ENCODE measurements at places on chromosomes 1 and 21.

- no peak for DNase-seq
Observed at GRCh38 chr1:21814241-21814918, 2.3 kb downstream of the LDLRAD2 start.

GRCh38 chr21:35027563-35028450 lies 21.3 kb downstream of the RUNX1 start:
- no peak for DNase-seq

DNA sequence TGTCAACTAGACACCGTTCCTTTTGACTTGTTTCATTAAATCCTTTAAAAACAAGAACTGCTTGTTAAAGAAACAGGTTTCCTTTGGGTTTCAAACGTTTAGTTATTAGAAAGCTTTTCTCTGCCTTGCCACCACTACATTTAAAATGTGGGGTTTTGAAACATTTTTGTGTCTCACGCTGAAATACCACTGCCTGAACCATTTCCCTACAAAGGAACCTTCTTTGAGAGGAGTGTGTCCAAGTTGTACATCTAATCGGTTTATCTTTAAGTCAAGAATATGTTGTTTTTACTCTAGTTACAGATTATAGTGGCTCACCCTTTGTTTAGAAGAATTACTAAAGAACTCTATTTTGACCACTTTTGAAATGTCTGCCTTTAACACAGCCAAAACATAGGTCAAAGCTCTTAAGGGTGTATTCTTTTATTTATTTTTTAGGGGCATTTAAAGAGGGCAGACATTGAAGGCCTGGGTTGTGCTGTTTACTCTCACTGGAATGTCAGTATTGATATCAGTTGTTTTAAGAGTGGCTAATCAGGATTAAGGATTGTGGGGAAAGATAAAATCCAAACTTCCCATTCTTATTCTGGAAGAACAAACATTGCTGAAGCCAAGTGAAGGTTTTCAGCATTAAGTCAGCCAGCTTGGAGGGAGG lies 143.4 kb downstream of the GALNT2 start:
- no peak for DNase-seq

- DNase-seq = no peak
Observed at GRCh38 chr1:245807954-245808719, 653.4 kb downstream of the KIF26B start.

DNA sequence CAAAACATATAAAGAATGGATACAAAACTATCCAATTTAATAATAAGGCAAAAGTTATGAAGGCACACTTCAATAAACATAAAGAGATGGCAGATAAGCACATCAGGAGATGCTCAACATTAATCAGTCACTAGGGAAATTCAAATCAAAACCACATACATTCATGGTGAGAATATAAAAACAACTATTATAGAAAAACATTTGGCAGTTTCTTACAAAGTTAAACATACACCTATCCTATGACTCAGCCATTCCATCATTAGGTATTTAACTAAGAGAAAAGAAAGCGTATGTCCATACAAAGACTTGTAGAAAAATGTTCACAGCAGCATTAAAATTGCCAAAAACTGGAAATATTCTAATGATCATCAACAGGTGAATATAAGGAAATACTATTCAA lies 44.3 kb downstream of the KIFAP3 start:
- no peak for DNase-seq

DNA sequence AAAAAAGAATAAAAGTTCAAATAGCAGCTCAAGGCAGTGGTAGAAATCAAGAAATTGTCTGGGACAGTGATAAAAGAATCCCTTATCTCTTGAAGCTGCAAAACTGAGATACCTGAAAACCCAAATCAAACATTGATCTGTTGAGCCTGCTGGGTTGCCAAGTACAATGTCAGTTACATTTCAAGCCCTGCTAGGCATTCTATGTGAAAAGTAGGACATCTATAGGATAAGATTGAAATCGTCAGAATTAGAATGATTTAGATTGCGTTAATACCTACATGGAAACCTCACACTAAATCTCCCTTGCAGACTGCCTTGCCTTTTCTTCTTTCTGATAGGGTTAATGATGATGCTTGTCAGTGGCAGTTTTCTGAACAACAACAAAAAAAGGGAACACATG lies 1684.4 kb upstream of the B3GALT2 start:
- DNase-seq = no peak

- DNase-seq = no peak
Observed at GRCh38 chr21:38367646-38368045, 110.9 kb downstream of the KCNJ15 start.

DNA sequence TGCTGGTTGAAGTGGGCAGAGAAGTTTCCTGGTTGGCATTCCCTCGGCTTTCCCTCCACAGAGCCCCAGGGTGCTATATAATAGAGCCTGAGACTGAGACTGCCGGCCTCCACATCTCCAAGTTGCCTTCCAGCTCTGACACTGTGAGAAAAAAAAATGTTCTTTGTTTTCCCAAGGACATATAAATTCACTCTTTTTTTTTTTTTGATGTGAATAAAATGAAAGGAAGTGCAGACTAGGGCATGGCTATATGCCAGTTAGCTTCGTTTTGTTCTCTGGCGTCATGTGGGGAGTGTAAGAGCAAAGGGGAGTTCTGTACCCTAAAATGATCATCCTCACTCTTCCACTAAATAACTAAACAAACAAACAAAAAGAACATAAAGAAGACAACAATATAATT lies 101.6 kb downstream of the TNFSF18 start:
- DNase-seq = no peak

- no peak for DNase-seq
Observed at GRCh38 chr1:184315254-184315653, 71.6 kb upstream of the C1orf21 start.

DNA sequence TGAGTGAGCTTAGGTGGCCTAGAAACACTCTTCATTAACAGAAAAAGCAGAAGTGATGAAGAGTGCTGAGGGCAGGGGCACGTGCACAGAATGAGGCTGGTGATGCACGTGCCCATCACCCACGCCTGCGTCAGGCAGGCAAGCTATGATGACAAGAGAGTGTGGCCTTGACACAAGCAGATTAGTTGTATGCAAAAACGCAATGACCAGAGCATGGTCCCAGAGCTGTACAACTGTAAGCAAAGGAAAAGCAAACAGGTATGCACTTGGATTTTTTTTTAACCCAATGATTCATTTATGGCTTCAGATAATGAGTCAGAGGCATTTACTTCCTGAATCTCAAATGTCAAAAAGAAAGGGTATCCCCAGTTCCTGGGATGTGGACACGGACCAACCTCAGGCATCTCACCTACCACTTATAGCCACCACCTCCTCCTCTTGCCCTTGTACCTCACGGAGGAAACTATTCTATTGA lies 9.1 kb upstream of the TMEM61 start:
- no peak for DNase-seq

DNA sequence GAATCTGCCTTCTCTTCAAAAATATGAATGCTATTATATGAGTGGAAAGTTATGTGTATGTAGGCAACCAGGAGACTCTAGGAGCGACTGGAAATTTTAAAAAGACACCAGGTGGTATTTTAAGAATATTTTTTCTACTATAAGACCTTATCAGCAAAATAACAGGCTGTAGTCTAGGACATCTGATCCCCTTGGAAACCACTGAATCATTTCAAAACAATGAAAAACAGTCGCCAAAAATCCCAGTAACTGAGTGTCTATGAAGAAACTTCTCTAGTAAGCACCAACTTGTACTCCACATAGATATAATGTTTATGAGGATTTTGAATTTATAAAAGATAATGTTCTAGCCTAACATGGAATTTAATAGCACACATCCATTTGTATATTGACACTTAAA lies 358.5 kb downstream of the GPATCH2 start:
- no peak for DNase-seq

DNA sequence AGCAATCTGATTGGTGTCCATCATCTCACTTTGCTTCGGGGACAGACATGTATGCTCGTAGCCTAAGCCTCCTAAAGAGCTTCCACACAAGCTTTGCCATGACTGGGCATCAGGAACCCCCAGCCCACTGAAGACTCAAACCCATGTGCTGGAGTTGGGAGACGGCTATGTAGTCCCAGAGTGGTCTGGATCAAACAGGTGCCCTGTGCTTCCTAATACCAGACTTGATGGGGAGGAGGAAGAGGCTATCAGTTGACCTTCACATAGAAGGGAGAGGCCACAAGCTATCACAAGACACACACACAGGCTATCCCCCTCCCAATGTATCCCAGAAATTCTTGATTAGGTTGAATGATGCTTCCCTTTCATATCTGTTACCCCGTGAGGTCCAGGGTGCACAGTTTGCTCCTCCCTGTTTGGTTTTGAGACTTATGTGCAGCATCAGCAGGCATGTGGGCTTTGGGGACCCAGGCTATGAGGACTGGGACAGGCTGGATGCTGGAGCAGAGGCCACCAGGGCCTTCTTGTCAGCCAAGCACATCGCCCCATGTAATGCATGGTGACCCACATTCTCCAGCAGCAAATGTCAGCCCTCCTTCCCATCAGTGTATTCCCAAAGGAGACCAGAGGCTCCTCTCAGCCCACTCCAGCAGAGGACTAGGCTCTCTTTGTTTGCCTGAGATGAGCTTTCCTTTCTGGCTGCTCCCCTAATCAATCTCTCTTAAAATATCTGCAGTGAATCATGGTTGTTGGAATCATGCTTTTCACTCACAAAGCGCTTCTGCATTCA lies 159.8 kb downstream of the GRIK3 start:
- no peak for DNase-seq

- no peak for DNase-seq
Observed at GRCh38 chr1:243447844-243448243, 192.0 kb downstream of the SDCCAG8 start.

All from nucleus accumbens (tissue), 56 donors.